ENCODE measurements at places on chromosomes 16 and 17. TPM values are rescaled to one million over a fixed set of nuclear protein-coding genes. Genes with fewer than 3 reads are reported as not detected.

Gene GID4
- total RNA-seq: 9.5 TPM

Gene RRAD
- 2.1 TPM for total RNA-seq

Gene CFAP119
- 3.3 TPM for total RNA-seq

Gene ANKS4B
- total RNA-seq: 24.8 TPM

Gene FOXL1
- total RNA-seq: 2.0 TPM

Gene SDK2
- total RNA-seq: 3.3 TPM

Gene FOXN1
- total RNA-seq: not detected

Gene GFAP
- not detected for total RNA-seq

Gene ARMC5
- total RNA-seq: 12.4 TPM

Gene KRT16
- total RNA-seq: not detected

DNA sequence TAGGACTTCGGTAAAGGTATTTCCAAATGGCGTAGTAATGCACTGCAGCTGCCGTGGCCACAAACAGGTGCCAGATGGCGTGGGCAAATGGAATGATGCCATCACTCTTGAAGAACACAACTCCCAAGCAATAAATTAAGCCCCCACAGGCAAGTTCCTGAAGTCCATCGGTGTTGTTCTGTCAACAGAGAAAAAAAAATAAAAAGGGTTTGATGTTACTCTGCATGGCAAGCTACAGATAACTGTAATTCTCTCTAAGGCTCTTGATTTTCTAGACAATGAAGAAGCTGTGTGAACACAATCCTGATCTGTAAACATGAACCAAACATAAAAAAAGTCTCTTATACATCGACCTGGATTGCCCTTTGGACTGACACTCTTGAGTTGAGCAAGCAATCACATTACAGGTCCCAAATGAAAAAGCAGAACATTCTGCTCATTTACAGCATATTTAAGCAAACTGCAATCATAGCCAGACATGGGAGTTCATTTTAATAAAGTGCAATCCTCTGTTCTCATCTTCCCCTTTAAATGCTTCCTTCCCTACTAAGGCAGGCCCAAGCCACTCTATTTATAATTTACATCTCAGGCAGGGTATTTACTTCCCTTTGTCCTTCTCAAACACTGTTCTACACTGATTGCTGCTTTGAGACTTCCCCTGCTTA is 27.1 kb downstream of the MMD start:
- no peak for DNase-seq

- DNase-seq: no peak
These were observed 827 bp upstream of the UBALD1 start for GRCh38 chr16:4615384-4616046.

DNA sequence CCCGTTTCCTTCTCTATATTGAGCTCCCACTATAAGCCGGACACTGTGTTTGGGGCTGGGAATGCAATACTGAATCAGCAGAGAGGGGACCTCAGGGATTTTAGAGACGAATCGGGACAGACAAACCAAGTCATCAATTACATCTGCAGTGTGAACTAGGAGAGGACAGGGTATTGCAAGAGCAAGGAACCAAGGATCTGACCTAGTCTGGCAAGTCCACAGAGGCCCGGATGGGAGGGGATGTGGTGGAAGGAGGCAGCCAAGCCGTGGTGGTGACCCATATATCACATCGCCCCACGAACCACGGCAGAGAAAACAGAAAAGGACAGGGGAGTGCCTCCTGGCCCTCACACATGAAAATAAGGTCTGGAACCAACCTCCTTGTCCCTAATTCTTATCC is 28.1 kb upstream of the NXPH3 start:
- no peak for DNase-seq

GRCh38 chr16:87212026-87212425 is 105.2 kb downstream of the C16orf95 start:
- no peak for DNase-seq

- no peak for DNase-seq
These were observed 222.3 kb upstream of the TNRC6C start for GRCh38 chr17:77736199-77736585.

DNA sequence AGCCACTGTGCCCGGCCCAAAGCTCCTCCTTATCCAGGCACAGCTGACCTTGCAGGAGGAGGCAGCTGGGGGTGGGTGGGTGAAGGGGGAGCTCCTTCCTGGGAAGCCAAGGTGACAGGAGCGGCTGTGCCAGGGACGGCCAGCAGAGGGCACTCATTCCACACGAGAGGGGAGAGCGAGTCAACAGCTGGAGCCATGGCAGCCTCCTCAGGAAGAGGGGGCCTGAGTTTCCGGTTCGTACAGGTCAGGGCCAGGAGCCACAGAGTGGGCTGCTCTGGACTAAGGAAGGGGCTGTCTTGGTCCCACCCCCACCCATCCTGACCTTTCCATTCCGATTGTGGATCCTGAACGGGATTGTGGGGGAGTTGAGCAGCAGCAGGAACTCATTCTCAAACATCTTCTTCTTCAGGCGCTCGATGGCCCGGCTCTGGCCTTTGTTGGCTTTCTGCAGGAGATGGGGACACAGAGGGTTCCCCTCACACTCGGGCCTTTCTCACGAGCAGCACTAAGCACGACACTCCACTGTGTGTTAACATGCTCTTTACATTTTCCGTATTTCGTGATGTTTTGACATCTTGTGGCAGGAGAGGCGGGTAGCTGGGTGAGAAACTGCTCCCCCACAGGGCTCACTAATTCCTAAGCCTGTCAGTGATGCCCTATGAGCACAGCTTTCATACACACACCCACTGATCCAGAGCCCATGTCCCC is 61.6 kb downstream of the TIMM22 start:
- peak; percentile 28 for DNase-seq

DNA sequence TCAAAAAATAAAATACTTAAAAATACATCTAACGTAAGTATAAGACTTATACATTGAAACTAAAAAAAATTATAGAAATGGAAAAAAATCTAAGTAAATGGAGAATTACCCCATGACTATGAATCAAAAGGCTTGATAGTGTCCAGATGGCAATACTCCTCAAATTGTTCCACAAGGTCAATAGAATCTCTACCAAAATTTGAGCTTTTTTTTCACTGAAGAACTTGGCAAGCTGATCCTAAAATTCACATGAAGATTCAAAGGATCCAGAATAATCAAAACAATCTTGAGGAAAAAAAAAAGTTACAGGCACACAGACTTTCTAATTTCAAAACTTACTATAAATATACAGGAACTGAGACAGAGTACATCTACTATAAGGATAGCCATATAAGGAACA is 448.4 kb upstream of the CDH11 start:
- no peak for DNase-seq

DNA sequence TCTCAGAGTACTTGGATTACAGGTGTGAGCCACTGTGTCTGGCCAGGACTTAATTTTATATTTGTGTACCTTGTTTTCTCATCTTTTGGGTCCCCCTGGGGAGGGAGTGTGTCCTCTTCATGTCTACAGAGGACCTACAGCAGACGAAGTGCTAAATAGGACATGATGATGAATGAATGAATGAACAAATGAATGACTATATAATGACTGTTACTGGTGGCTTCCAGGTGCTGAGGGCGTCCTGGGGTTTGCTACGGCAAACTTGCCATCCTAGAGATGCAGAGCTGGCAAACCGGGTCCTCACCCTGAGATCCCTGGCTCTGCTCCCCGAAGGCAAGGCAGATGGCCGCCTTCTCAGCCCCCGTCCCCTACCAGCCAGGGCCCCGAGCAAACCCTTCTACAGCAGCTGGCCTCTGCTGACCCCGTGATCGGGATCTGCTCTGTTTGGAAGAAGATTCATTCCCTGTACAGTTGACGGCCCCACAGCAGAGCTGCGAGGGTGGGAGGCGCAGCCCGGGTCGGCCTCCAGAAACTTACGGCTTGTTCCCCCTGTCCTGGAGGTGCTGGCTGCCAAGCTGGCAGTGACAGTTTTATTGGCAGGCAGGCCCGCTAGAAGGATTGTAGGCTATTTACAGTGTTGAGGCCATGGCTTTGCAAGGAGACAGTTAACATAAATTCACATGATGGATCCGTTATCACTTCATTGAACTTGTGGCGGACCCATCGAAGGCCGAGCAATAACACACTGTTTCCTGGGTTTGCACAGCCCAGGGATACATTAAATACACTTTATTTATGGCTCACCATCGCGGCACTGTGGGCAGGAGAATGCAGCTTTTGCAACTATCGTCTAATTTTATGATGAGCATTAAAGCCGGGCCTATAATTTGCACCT is 197.7 kb upstream of the GSE1 start:
- DNase-seq: peak; percentile 24

- DNase-seq: no peak
These were observed 88.8 kb downstream of the IRF8 start for GRCh38 chr16:85987750-85988078.

- DNase-seq: peak; percentile 53
These were observed 81.9 kb upstream of the HNF1B start for GRCh38 chr17:37826497-37827430.

DNA sequence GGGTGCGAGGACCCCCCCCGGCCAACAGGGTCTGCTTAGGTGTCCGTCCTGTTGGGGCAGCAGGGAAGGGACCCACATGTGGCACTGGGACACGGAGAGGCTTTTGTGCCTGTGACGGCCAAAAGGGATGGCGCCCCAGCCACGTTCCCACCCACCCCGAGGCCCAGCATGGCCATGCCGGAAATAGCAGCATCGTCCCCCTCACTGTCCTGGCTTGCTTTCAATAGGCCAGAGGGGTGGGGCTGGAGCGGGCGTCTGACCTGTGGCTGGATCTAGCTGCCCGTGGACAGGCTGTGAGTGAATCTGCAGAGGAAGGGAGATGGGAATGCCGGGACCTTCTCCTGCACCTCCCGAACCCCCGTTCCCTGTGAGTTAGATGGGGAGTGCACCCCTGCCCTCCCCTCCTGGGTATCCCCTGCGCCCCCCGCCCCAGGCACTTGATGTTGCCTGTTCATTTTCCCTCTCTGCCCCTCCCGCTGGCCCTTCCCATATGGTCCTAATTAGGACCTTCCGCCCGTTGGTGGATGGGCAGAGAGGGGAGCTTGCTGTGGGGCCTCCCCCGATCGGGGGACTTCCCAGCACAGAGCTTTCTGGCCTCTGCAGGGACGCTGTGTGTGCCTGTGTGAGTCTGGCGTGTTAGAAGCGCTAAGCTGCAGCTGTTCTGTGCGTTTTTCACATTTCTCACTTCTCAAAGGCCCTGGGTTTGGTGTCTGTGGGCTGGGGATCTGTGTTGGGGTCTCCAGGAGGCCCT is 292.8 kb downstream of the SEC14L1 start:
- no peak for DNase-seq

DNA sequence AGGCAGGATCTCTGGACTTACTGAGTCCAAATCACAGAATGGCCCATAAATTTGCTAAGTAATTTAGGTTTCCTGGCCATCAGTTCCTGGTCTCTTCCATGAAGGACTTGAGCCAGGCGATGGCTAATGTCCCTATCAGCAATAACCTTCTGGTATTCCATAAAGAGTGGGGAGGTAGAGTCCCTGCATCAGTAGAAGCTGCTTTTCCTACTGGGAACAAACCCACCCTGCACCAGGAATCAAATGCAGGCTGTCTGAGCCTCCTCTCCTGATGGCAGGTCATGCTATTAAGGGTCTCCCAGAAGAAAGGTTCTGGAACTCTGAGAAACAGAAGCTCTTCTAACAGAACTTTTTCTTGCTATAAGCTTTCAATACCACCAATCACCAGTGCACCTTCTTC is 1.5 kb upstream of the HPR start:
- DNase-seq: no peak

- DNase-seq: no peak
These were observed 257.1 kb upstream of the EEF2KMT start for GRCh38 chr16:5354645-5355044.

DNA sequence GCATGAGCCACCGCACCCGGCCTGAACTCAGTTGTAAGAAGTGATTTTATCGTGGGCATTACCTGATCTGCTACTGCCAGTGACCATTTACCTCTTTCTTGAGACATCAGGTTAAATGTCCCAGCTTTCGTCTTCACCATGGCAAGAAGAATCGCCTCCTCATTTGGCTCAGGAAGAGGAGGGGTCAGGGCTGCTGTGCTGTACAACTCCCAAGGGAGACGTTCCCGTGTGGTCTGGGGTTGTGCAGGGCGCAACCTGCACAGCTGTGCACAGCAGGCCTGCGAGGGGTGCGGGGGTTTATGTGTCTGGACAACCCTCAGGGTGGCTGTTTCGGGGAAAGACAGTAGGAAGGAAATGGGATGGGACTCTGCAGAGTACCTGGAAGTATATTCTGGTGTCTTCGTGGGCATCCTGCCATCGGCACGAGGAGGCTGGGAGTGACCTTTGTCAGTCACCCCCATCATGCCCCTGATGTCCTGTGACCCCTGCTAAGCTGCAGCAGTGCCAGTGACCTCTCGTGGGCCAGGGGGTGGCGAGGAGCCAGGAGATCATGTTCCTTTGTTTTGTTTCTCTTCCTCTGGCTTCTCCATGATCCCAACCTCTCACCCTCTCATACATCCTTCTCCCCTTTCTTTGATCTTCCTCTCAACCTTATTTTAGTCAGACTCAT is 27.3 kb downstream of the CIBAR2 start:
- DNase-seq: no peak

- DNase-seq: no peak
These were observed 12.8 kb upstream of the CHMP6 start for GRCh38 chr17:80978499-80979497.

- DNase-seq: no peak
These were observed 6.2 kb downstream of the ZNF276 start for GRCh38 chr16:89727406-89728120.

- DNase-seq: no peak
These were observed 31.2 kb downstream of the PIK3R5 start for GRCh38 chr17:8934346-8934745.

DNA sequence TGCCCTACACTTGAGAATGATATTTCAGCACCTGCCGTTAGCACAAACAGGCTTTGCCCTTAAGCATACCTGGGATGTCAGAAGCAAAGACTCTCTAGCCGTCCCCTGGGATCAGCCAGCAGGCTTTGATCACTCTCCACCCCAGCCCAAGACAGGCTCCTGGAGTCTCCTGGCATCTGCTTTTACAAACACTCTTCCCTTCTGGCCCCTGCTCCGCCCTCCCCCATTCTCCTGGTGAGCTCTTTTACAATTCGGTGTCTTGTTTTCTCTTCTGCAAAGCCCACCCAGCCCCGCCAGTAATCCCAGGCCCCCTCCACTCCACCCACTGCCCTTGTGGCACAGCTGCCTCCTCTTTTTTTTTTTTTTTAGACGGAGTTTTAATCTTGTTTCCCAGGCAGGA is 50.4 kb downstream of the KATNIP start:
- DNase-seq: no peak

- no peak for DNase-seq
These were observed 113.2 kb downstream of the PHKB start for GRCh38 chr16:47574091-47575054.
